ENCODE measurements at places on chromosomes 2 and 18.

GRCh38 chr2:200209030-200209429 lies 97.5 kb upstream of the SPATS2L start:
- no peak for DNase-seq

GRCh38 chr18:23357996-23358594 lies 95.0 kb upstream of the RIOK3 start:
- no peak for DNase-seq

GRCh38 chr18:43422518-43422917 lies 145.2 kb upstream of the SYT4 start:
- no peak for DNase-seq

- DNase-seq = no peak
Measured at GRCh38 chr2:65781756-65782155, 349.4 kb upstream of the SPRED2 start.

DNA sequence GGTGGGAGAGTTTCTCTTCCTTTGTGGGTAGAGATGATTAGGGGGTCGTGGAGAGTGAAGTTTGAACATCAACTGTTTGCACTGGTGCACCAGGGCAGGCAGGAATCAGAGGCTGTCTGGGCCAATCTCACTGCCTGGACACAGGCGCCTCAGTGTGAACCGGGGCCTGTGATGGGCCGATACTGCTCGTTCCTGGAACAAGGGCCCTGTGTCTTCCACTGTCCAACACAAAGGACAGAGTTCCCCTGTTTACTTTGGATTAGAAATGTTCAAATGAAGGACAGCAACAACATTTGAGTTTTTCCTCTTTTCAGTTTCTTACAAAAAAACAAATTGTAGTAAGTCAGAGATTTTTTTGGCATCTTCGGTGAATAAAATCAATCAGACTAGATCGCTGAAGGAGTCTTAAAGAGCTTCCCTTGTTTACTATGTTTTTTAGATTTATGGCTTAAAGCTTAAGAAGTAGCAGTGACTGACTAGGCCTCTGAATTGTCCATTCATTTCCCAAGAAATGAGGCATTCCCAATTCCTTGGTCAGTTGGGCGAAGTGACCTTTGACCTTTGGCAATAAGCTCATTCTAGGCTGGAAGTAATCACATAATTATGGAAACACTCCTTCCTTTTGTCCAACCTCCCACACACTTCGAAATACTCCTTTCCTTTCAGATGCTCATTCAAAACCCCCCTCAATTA lies 11.6 kb upstream of the TGFA start:
- DNase-seq = no peak

DNA sequence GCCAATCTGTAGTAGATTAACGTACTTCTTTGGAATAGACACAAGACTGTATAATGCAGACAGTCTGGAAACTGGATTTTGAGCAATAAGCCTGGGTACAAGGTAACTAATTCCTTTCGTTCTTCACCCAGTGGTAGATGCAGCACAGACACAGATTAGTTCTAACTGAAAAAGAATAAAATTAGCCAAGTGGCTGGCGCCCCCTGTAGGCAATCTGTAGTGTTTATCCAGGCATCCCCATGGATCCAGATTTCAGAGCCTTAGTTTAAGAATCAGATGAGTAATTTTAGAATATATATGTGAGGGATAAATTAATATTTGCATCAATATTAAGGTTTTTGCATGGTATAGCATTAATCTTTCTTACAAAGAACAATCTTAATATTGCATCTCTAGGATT lies 563.9 kb downstream of the DCC start:
- no peak for DNase-seq

GRCh38 chr2:8435608-8436007 lies 246.2 kb upstream of the ID2 start:
- DNase-seq = no peak

GRCh38 chr2:194883711-194884110 lies 773.3 kb upstream of the SLC39A10 start:
- no peak for DNase-seq

- no peak for DNase-seq
Measured at GRCh38 chr2:25905126-25905525, 26.8 kb upstream of the ASXL2 start.

DNA sequence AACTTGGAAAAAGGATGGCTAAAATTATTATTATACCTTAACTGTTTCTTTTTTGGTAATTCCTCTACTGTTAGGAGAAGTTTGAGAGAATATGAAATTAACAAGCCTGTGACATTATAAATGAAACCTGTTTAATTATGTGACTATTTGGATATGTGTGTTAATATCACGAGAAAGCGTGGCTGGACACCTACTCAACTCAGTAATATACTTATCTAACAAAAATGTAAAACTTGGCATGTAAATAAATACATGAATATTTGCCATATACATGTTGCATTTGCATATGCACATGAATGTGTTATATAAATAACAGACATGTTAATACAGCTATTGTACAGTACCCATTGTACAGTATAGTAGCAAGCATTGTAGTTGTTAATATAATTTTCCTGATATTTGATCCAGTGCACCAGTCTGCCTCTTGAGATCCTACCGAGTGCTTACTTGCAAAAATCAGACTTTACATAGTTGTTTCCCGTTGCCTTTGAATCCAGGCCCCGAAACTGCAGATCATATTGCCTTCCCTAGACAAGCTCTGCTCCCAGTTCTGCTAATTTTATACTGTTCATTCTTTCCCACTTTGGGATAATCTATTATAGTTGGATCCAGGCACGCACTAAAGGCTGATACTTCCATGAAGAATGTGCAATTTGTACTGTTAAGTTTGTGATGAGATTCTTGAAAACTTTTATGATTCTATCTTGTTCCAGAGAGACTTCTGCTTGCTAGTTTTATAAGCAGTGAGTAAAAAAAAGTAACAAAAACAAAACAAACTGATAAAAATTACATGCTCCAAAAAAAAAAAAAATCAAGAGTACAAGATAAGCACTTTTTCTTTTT lies 395.6 kb downstream of the ARHGAP15 start:
- DNase-seq = no peak
